ENCODE measurements at places on chromosomes 5 and 9.

DNA sequence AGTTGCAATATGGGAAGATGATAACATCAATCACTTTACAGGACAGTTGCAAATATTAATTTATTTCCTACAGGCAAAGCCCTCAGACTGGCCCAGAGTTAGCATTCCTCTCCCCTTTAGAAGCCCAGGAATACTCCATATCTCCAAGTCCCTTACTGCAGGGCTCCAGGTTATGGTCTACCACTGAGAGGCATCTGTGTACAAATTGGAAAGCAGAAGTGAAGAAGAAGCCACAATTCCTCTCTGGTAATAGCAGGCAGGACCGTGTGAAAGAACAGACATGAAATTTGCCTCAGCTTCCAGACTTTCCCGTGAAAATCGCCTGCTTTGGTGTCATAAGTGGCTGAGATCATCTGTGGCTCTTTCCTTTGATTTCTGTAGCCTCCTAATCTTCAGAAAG, 289.6 kb downstream of the GLIS3 start:
- no peak for DNase-seq

- no peak for DNase-seq
Measured at GRCh38 chr9:87711857-87712800, 13.8 kb upstream of the CTSL start.

DNA sequence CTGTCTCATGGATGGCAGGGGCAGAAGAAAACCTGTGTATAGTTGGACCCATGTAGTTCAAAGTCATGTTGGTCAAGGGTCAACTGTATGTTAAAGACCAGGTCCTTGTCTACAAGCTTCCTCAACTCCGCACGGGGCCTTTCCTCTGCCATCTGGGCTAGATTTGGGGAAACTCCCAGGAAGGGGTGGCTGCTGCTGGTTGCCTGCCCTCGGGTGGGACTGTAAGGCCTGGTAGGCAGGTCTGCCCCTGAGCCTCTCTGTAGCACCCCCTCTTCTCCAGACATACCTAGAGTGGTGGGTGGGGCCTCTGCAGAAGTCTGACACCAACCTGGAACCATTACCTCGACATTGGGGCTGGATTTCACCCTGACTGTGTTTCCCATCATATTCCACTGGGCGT, 15.2 kb downstream of the ENHO start:
- no peak for DNase-seq

- DNase-seq, result no peak
Measured at GRCh38 chr5:134638760-134639201, 6.2 kb upstream of the SAR1B start.

GRCh38 chr9:20591223-20591622, 31.1 kb downstream of the MLLT3 start:
- DNase-seq, result no peak

DNA sequence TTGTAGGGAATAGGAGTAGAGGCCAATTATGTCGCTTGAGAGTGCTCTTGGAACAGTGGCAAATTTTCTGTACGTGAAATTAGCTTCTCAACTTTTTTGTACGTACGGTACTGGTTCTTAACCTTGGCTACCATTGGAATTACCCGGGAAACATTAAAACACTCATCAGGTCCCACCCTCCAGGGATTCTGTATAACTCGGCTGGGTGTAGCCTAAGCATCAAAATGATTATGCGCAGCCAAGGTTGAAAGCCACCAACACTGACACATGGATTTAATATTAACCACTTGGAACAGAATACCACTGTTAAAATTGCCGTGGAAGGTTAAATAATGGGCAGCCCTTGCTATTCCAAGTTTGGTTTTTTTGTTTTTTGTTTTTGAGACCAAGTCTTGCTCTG, 17.4 kb downstream of the DNAJA1 start:
- no peak for DNase-seq

DNA sequence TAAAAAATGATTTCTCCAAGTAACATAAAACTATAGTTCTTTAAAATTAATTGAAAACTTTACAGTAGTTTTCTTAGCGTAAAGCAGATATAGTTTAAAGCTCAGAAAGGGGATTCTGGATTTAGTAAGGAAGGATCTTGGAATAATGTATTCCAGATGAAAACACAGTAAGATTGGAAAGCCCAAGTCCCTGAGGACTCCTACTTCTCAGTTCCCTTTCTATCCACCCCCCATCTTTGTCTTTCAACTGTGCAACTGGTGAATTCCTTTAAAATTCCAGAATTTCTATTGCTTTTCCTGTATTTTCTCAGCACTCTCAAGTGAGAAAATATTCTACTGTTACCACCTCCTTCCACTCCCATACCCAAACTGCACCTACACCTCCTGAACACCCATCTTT, 184.5 kb upstream of the FBN2 start:
- no peak for DNase-seq

DNA sequence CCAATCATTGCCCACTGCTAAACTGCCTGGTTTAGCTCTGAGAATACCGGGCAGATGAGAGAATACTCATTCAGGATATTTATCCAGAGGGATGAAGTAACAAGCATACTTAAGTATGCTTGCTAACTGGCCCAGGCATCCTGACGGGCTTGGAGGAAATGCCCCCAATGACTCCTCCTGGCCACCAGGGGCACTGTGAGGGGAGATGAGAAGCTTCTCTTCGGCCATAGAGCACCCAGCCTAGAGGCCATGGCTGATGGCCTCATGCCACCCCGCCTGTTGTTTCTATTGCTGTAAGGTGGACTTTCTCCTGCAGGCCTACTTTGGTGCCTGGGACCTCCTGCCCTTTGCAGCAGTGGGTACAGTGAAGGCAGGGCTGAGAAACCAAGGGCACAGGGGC, 134.5 kb upstream of the FSTL4 start:
- peak; percentile 8 for DNase-seq

GRCh38 chr9:121593066-121593465, 58.4 kb upstream of the DAB2IP start:
- no peak for DNase-seq

DNA sequence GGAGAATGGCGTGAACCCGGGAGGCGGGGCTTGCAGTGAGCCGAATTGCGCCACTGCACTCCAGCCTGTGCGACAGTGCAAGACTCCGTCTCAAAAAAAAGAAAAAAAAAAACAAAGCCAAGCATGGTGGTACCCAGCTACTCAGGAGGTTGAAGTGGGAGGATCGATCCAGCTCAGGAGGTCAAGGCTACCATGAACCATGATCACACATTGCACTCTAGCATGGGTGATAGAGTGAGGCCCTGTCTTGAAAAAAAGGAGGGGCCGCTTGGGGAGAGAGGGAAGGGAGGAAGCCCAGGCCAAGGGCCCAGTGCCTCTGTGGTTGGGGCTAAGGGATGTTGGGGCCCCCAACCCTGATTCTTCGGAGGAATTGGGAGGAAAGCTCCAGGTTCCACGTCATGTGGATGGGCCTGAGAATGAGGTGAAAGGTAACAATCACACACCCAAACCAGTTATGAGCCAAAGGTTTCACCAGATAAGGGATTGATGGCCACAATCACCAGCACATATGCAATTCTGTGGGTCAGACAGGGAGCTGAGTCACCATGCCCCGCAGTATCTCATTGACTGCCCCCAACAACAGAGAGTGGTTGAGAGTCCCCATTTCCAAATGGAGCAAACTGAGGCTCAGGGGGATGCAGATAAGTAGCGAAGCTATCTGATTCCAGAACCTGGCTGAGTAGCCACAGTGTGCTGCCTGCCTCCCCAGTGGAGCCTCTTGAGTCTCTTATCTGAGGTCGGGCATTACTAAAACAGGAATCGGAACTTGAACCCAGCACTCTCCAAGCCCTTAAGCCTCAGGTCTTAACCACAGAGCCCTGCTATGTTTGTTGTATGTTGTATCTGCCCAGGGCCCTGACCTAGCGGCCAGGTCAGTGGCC, 20.5 kb downstream of the SWI5 start:
- DNase-seq, result no peak

DNA sequence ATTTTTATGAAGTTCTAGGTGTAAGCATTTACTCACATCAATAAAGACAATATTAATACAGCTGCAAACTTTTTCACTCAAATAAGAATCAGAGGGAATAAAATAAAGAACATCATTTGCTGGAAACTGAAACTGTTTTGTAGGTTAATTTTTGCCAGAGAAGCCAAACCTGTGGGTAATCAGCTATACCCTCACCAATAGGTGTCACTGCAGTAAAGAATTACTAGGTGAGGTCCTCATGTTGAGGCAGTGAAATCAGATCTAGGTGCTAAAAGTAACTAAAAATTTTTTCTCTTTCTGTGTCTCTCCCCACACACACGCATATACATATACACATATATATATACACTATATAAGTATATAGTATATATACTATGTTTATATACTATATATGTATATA, 1016.3 kb upstream of the SEMA6A start:
- no peak for DNase-seq

DNA sequence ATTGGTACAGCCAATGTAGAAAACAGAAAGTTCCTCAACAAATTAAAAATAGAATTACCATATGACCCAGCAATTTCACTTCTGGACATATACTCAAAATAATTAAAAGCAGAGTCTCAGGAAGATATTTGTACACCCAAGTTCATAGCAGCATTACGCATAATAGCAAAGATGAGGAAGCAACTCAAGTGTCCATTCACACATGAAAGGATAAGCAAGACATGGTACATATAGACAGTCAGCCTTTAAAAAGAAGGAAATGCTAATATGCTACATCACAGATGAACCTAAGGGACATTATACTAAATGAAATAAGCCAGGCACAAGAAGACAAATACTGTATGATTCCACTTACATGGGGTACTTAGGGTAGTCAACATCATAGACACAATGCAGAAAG, 76.7 kb downstream of the ANXA2R start:
- DNase-seq, result no peak

GRCh38 chr5:71957292-71957898, 149.9 kb upstream of the MAP1B start:
- DNase-seq, result no peak

DNA sequence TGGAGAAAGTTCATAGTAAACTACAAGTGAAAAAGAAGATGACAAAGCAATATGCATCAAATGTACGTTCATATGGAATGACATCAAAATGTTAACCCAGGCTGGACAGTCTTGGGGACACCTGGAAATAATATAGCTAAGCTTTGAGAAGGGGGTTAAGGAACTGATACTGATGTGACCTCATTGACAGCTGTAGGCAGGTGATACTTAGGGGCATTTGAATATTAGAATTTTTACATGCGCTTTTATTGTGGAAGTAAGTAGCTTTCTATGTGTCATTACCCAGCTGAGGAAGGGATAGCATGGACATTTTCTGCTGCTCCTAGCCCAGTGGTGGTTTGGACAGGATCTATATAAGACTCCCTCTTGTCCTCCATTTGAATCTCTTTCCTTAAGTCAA, 299.7 kb downstream of the CWC27 start:
- DNase-seq, result no peak

- no peak for DNase-seq
Measured at GRCh38 chr9:127202461-127203169, 62.0 kb upstream of the GARNL3 start.

DNA sequence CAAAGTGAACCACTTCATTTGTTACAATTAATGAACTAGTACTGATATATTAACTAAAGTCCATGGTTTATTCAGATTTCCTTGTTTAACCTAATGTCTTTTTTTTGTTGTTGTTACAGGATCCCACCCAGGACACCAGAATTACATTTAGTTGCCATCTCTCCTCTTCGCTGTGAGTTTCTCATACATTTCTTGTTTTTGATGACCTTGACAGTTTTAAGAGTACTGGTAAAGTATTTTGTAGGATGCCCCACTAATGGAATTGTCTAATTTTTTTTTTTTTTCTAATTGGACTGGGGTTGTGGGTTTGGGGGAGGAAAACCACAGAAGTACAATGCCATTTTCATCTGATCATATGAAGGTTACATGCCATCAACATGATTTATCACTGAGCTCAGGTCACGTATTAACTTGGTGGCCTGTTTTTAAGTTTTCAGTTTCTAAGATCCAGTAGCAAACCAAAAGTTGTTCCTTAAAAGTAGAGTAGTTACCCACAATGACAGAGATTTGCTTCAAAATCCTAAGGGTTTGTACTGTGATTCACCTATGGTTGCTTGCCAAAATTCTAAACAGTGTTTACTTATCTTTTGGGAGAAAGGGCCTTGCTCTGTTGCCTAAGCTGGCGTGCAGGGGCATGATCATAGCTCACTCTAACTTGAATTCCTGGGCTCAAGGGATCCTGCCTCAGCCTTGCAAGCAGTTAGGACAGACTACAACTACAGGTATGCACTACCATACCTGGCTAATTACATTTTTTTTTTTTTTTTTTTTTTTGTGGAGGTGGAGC, 4.5 kb upstream of the OTULIN start:
- DNase-seq, result no peak
